CD4-positive, alpha-beta T cell treated with Interleukin-1 beta for 1 hour (primary cell): ENCODE measurements at places on chromosomes 7 and 10.

DNA sequence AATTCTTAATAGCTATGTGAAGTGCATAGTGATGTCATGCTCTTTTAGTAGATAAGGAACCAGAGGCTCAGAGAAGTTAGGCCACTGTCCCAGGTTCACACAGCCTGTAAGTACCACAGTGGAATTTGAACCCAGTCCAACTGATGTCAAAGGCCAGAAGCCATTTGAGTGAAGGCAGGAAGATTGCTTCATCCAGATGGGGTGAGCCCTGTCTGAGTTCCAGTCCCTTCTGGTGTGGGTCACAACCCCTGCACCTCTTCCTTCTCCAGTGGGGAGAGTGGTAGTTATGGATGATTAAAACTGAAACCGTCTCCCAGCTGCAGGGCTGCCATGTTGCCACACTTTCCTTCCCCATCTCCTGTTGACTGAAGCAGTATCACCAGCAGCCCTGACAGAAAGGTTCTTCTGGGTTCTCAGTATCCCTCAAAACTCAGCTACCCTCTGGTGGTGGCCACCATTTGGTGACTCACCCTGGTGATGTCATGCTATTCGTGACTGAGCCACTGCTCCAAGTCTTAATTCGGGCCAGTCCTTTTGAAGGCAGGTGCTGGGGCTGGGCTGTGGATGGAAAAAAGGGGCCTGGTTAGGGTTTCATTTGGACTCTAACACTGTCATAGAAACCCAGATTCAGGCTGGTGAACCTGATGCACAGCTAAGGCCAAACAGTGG, 1.5 kb upstream of the C10orf95 start:
- peak; percentile 69 for DNase-seq

DNA sequence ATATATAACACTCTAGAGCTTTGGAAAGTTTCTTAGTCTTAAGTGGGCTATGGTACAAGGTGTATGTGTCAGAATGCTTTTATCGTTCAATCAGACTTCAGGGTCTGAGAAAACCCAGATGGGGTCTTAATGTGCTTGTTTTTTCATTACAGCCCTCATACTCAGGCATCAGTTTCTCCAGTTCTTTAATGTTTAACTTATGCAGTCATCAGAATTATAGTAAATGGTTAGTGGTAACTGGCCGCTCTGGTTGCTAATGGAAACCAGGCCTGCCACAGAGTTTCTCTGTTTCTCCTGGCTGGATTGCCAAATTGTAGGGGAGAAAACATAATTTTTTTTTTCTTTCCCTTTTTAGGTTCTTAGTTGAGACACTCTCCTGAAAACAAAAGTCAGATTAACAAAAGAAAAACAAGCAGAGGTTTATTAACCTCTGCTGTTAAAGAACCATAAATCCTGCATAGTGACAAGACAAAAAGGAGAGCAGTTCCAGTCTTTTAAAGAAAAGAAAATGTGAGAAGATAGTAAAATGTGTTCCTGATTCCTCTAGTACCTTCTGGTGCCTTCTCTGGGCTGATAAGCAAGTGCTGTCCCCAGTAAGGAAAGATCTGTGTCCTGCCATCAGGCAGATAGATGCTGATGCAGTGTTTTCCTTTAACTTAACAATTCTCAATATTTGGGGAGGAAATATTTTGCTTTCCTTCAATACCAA, 21.5 kb upstream of the GHITM start:
- DNase-seq, result no peak

- no peak for DNase-seq
Observed at GRCh38 chr10:71343392-71343773, 24.3 kb downstream of the SLC29A3 start.

GRCh38 chr10:12727832-12728215, 273.7 kb downstream of the CCDC3 start:
- no peak for DNase-seq

GRCh38 chr10:4270116-4270515, 485.1 kb upstream of the KLF6 start:
- DNase-seq, result no peak

- DNase-seq, result peak; percentile 96
Observed at GRCh38 chr10:75234017-75234682, 1.6 kb downstream of the COMTD1 start.

DNA sequence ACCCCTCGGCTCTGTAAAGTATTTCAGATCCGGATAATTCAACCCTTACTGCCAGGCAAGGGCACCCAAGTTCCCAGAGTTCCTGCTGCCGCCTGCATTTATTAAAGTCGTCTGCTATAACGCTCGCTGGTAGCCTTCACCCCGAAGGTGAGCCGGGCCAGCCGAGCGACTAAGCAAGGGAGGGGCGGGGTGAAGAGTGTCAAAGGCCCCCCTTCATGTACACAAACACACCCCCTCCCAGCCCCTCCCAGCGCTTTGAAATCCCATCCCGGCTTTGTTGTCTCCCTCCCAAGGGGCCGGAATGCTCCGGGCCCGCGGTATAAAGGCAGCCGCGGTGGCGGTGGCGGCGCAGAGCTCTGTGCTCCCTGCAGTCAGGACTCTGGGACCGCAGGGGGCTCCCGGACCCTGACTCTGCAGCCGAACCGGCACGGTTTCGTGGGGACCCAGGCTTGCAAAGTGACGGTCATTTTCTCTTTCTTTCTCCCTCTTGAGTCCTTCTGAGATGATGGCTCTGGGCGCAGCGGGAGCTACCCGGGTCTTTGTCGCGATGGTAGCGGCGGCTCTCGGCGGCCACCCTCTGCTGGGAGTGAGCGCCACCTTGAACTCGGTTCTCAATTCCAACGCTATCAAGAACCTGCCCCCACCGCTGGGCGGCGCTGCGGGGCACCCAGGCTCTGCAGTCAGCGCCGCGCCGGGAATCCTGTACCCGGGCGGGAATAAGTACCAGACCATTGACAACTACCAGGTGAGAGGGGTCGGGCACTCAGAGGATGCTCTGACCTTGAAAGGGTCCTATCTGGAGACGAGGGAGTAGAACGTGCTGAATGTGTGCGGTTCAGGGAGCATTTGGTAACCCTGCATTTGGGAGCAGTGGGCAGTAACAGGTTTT, at the start of gene DKK1:
DKK1 (plus strand) TSS at position 349 of the 889 bp plus-strand sequence; CDS start at position 503, 154 bp downstream.
- no peak for DNase-seq

- peak; percentile 2 for DNase-seq
Observed at GRCh38 chr7:65509368-65510186, 135.9 kb downstream of the ZNF92 start.

DNA sequence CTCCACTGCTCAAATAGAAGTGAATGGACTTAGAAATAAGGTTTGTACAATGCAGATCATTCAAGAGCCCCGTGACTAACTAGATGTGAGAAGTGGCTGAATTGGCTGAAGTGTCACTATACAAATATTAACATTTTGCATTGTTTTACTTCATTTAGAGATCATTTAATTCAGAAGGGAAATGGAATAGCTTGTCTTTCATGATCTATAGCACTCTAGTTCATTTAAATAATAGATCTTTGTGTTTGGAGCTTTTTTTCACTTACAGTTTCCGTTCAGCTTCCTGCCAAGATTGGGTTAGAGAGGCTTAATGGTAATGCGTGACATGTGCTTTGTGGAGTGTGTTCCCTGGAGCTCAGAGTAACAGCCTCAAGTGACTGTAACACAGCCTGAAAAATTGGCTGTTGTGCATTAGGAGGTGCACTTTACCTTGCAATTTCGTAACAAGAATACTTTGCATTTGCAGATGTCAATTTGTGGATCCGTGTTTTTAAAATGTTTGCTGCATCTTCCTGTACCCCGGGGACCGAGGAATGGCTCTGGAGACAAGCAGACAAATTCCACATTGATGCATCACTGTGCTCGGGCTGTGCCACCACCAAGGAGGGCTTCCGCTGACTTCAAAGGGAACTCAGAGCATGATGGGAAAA, 170.3 kb downstream of the NRP1 start:
- no peak for DNase-seq

- no peak for DNase-seq
Observed at GRCh38 chr7:114217026-114217806, 197.4 kb upstream of the FOXP2 start.

DNA sequence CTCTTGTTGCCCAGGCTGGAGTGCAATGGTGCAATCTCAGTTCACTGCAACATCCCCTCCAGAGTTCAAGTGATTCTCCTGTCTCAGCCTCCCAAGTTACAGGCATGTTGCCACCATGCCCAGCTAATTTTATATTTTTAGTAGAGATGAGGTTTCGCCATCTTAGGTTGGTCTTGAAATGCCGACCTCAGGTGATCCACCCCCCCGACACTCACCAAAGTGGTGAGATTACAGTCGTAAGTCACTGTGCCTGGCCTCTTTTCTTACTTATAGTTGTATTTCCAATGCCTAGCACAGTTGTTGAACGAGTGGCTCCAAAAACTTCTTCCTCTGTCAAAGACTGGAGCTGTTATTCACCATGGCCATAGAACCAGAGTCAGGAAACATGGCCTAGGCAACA, 6.7 kb downstream of the RNF216 start:
- DNase-seq, result no peak

DNA sequence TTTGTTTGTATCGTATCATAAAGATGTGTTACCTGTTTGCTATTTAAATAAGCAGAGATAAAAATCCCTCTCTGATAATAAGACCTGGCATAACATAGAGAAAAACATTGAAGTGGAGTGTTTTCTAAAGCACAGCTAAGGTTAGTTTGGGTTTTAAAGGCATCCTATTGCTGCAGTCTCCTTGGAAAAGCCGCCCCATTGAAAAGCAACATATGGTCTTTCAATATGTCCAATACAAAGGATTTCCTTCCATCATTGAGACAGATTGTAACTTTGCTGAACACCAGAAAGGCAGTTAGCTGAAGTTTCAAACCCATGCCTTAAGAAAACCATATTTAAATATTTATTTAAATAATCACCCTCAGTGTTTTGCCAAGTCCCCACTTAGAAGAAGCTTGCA, 898.5 kb upstream of the KCND2 start:
- no peak for DNase-seq
